ENCODE measurements at places on chromosomes 3 and 15.

DNA sequence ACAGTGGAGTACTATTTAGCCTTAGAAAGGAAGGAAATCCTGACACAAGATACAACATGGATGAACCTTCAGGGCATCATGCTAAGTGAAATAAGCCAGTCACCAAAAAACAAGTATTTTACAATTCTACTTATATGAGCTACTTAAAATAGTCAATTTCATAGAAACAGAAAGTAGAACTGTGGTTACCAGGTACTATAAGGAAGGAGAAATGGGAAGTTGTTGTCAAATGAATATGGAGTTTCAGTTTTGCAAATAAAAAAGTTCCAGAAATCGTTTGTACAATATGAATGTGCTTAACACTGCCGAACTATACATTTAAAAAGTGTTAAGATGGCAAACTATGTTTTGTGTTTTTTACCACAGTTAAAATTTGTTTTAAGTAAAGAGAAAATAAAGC lies 26.8 kb downstream of the TRANK1 start:
- no peak for DNase-seq

DNA sequence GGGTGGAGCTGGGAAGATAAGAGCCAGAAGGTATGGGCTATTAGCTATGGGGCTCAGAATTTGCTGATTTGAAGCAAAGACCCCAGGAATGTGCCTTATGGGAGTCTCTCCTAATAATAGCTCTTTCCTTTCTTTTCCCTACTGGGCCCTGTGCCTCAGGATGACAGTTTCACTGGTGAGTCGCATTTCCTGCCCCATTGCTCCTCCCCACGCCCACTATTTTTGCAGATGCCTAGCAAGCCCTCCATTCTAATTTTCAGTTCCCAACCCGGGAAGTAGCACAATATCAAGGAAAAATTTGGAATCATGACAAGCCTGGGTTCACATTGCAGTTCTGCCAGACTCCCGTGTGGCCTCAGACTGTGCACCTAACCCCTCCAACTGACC lies 583 bp downstream of the IL17RE start:
- no peak for DNase-seq

DNA sequence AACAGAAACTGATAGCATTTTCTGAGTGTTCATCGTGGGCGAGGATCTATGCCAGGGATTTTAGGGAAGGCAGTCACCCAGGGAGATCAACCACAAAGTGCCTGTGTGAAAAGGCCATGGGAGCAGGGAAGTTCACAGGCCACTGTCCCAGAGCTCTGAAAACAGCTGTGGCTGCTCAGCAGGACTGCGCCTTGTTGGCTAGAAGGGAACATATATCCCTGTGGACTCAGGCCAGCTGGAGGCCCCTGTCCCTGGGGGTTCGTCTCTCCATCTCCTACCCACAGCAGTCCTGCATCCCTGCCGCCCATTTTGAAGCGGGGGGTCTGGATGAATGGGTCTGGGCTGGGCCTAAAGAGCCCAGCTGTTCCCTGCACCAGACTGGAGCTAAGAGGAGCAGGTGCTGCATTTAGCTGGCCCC lies 27.8 kb downstream of the PPCDC start:
- DNase-seq = no peak

DNA sequence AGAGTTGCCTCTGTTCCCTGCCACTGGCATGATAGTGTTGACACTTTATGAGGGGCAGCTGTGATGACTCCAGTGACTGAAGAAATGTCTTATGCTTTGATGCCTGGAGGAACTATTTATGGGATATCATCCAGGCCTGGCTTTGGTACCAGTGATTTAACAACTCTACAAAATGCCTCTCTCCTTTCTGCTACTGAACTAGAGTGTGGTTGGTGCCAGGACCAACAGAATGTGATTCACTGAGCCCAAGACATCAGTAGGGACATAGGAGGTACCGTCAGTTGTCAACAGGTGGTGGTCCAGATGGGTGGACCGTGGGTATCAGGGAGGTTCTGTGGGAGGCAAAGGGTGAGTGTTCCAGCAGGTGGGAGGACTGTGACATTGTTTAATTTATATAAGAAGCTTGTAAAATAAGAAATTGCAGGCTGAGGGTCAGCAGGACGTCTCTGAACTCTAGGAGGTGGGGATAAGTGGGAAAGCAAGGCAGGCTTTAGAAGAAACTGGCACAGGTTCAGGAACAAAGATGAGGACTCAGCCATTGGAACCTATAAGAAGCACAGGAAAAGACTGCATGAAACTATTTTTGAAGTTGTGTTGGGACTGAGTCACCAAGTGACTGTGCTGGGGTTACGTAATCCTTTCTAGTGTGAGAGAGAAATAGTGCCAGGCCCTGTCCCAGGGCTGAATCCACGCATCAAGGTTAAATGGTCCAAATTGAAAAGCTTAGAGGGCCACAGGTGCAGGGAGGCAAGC lies 28.5 kb upstream of the SLC7A14 start:
- DNase-seq = no peak

DNA sequence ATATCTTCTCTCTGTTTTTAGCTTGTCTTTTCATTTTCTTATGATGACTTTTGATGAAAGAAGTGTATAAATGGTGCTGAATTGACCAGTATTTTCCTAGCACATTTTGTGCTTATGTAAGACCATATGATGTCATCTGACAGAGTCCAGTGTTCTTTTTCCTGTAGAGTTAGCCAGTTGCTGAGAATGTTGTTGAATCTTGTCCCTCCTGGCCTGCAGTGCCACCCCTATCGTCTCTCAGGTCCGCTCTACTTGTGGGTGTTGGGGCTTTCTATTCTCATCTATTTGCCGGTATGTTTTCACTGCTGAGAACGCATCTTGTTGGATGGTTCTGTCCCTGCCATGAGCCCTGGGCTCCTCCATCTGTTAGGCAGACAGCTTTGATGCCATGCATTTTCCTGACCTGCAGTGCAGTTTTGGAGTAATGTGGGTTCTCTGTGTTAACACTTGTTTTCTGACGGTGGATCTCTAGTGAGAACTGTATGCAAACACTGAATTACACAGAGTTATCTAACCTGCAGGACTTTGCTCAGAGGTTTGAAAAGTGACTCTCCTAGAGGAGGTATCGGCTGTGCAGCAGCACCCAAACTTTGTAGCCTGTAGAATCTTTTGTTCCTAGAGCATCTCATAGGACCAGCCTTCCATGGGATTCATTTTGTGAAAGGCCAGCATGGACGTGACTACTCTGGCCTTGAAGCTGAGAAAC lies 44.6 kb downstream of the SLC6A20 start:
- DNase-seq = no peak

GRCh38 chr15:68031404-68031803 lies 22.7 kb upstream of the PIAS1 start:
- no peak for DNase-seq

DNA sequence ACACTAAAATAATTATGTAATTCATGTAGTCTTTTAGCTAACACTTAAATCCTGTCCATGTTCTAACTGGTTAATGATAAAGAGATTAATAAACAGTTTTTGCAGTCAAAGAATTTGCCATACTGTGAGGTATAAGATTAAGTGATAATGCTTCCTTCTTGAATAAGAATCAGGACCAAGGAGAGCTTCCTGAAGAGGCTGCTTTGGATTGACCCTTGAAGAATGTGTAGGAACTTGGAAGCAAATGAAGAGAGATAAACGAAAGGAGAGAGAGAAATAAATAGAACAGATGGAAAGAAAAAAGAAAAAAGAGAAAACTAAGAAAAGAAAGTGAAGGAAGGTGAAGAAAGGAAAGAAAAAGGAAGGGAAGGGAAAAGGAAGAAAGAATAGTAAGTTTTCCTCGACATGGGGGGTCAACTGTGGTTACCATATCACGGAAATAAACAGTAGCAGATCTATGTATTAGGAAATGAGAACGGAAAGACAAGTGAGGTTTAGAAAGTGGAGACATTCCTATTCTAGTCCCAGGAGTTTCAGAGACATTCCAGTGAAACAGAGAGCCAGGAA lies 539.8 kb downstream of the FGF12 start:
- DNase-seq = no peak

DNA sequence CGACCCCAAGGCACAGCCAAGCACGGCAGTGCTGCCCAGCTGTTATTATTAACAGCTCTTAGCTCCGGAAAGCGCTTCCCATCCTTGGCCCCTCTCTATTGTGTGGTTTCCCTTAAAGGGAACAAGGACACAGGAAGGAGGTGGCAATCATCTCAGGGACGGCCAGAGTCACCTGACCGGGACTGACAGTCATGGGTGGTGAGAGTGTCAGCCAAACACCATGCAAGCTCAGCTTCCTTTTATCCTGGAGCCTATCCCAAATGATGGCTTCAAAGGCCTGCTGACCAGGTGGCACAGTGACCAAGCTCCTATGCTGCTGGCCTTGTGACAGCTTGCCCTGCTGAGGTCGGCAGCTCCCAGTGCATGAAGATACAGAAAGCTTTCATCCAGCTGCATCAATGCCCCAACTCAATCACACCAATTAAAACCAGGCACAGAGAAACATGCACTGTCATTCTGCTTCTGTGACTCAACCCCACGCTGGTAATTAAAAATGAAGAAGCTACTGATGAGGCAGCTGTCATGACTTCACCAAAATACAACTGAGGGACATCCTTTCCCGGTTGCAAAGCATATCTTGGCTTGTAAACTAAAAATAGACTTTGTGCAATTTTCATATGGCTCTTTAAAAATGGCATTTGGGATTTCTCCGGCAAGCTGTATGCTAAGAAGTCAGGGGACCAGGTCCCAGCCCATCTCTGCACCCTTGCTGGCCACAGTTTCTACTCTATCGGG lies 34.0 kb downstream of the PCSK6 start:
- no peak for DNase-seq

GRCh38 chr15:78641749-78642275 lies 802 bp upstream of the CHRNB4 start:
- no peak for DNase-seq

Measured in CD4-positive, alpha-beta memory T cell (primary cell).